Activated T-cell treated with anti-CD3 and anti-CD28 coated beads, Interleukin-2, amount 50 U/mL, for 4 hours (primary cell): ENCODE measurements at places on chromosomes 12 and 14.

GRCh38 chr12:9108504-9109212 lies 7.1 kb downstream of the A2M start:
- DNase-seq, result no peak

DNA sequence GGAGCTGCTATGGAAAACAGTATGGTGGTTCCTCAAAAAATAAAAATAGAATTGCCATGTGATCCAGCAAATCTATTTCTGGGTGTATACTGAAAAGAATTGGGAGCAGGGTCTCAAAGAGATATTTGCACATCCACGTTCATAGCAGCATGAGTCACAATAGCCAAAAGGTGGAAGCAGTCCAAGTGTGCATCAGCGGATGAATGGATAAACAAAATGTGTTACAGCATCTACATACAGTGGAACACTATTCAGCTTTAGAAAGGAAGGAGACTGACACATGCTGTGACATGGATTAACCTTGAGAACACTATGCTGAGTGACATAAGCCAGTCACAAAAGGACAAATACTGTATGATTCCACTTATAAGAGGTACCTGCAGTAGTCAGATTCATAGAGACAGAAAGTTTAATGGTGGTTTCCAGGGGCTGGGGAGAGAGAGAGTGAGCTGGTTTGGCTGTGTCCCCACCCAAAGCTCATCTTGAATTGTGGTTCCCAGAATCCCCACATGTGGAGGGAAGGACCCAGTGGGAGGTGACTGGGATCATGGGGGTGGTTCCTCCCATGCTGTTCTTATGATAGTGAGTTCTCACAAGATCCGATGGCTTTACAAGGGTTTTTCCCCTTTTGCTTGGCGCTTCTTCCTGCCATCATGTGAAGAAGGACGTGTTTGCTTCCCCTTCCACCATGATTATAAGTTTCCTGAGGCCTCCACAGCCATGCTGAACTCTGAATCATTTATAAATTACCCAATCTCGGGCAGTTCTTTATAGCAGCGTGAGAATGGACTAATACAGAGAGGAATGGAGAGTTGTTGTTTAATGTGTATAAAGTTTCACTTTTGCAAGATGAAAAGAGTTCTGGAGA lies 17.6 kb upstream of the TBC1D30 start:
- DNase-seq, result no peak

DNA sequence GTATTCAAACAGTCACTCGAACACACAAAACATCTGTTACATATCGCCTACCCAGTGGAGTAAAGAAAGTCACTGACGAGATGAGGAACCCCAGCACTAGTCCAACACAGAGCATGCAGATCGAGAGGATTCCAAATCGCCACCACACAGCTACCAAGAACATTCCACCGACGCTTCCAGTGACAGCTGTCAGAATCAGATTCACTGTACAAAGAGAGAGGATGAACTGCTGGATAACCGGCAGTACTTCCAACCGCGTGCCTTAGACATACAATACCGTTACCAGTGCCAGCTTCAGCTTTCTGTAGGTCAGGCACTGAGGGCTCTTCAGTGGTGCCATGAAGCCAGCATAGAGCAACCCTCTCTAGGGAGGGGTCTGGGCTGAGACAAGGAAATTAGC lies 34.5 kb downstream of the TM7SF3 start:
- no peak for DNase-seq

- DNase-seq, result no peak
Measured at GRCh38 chr12:11729008-11729407, 79.5 kb downstream of the ETV6 start.

DNA sequence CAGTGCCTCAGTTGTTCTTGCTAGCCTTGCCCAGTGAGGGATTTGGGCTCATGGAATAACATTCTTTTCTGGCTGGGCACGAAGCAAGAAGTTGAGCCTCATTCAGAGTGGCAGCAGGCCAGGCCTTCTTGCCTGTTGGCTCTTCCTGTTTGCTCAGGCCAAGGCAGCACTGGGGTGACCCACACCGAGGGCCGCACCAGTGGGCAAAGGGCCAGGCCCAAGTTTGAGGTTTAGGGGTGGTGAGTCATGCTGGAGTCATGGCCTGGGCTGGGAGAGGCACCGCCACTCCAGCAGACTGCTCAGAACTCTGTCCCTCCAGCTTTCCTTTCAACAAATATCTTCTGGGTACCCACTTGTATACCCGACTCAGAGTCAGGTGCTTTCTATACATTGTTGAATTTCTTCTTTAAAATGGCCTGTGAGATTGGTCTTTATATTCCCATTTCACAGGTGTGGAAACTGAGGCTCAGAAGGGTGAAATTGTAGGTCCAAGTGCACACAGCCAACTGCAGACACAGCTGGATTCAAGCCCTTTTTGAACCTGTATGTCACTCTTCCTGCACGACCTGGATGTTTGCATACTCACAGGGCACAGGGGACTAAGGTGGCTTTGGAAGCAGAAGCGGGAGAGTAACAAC lies 279.4 kb downstream of the FOXN3 start:
- DNase-seq, result no peak

DNA sequence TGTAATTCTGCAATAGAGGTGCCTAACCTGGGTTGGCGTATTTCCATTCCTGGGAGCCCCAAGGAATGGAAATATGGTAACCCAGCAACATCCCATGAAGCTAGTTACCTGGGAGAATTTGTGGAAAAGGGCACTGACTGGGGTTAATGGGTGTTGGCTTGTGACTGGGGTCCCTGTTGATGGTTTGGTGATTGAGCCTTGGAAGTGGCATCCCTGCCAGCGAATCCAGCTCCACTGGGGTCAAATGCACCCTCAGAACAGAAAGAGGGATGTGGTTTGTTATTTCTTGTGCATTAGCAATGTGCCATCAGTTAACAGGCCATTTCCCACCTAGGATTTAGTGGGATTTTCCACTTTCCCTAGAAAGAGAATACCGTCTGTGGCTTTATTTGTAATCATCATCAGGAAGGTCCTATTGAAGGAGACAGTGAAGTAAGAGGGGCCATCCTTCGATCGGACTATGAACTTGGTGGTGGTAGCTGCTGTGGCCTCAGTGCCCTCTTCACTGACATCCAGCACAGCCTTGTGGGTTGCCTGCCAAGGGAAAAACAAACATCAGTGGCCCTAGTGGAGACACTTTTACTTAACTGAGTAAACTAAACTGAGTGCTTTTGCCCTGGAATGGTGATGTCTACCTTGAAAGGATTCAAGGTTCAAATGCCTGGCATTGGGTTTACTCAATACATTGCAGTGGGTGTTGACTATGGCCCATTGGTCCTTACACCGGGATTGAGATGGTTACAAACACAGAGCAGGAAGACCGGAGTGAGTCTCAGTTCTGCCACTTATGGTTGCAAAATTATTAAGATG lies 10.4 kb upstream of the SERPINA11 start:
- DNase-seq, result no peak
